ENCODE measurements at places on chromosomes 3 and 15.

DNA sequence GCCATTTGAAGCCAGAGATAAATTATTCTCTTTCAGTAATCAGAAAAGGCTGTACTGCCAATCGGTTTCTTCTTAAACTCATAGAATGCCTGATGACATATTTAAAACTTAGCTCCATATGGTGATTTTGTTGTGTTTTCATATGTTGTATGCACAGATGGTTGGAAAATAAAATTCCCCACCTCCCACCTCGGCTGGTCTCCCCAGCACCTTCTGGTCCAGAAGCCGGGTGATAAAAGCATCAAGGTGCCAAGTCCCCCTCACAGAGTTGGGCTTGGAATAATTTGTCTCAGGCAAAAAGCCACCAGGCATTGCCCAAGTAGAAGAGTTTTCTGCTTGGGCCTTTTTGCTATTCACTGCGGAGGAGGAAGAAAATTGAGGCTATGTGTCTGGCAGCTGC is 18.4 kb downstream of the LARS2 start:
- DNase-seq, result no peak

- DNase-seq, result no peak
Measured at GRCh38 chr15:79811406-79812405, 85.1 kb downstream of the MTHFS start.

GRCh38 chr3:94539937-94540336 is 477.1 kb downstream of the NSUN3 start:
- DNase-seq, result no peak

- no peak for DNase-seq
Measured at GRCh38 chr3:184807549-184807948, 4.4 kb upstream of the VPS8 start.

GRCh38 chr3:188486952-188487351 is 333.0 kb downstream of the LPP start:
- no peak for DNase-seq

DNA sequence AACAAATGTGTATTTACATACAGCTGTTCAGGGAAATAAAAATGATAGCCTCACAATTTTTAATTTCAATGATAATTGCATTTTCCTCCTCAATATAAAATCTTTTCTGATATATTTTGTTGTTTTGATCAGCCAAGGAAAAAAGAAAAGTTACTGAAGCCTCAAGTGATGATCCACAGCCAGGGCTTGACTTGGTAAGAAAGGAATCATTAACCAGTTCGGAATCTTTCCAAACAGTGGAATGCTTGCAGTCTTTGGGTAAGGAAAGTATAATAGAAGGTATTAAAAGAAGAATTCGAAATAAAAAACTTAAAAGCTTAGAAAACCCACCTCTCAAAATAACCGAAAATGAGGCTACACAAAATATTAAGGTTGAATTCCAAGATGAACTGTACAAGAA is 1.0 kb downstream of the TOPAZ1 start:
- no peak for DNase-seq

DNA sequence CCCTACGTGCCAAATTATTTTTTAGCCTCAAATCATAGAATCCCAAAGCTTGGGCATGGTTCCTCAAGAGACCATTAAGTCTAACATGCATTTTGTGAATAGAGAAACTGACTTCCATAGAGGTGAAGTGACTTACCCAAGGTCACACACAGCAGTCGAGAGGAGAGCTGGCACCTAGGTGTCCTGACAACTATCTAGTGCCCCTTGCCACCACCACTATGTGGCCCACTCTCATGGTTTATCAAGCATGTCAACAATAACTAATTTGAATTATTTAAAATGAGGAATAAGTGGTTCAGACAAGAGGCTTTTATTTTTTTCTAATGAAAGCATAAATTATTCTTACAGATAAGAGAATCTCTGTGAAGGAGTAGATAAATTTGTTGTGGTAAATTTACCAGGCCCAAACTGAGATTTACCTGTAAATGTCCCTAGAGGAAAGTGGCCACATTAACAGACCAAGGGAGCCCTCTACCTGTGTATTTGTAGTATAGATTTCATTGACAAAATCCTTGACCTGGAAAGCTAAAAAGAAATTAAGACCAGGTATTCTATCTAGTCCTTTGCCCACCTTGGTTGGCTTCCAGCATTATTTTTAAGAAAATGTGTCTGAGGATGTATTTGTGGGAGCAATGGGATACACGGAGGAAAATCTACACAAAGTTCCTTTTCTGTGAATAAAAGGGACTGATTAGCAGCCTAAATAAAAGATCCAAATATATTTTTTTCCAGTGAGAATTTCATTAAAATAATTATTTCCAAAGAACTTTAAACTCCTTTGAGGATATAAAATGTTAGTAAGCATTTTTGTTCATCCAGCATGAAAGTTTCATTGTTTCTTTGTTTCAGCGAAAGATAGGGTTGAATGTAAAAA is 49.1 kb downstream of the IQCH start:
- DNase-seq, result no peak

- no peak for DNase-seq
Measured at GRCh38 chr3:22225161-22225560, 474.2 kb upstream of the ZNF385D start.

- DNase-seq, result no peak
Measured at GRCh38 chr15:31004220-31004733, 12.8 kb upstream of the MTMR10 start.

- DNase-seq, result no peak
Measured at GRCh38 chr3:181879926-181880325, 168.2 kb downstream of the SOX2 start.

DNA sequence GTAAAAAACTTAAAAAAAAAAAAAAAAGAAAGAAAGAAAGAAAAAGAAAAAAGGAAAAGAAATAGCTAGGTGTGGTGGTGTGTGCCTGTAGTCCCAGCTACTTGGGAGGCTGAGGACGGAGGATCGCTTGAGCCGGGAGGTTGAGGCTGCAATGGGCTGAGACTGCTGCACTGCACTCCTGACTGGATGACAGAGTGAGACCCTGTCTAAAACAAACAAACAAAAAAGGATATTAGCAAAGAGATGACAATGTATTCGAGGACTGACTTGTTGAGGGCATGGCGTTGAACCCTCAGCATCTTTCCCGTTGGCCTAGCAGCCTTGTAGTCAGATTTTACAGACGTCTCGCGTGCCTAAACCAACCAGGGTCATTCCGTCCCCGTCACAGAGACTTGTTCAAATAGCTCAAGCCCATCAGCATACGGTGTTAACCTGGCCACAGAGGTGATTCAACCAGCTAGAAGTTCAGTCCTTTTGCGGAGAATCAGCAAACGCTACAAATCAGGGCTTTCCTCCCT is 528 bp upstream of the NIT2 start:
- DNase-seq, result no peak

DNA sequence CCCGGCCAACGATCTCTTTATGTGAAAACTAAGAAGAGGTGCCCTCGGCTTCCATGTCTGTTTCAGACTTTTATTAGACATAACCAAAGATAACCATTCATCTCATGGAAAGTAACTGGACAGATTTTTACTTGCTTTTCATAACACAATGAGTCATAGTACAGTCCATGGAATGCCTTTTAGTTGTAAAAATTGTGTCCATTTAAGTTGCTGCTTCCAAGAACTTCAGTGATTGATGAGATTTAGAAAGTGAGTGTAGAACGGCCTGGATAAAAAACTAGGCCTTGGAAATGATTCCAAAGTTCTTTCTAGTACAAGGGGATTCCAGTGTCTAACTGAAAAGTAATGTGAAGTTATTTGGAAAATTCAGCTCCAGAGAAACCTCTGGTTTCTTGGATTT is 10.8 kb downstream of the EIF2AK4 start:
- DNase-seq, result no peak

GRCh38 chr3:140510303-140510861 is 167.5 kb upstream of the TRIM42 start:
- DNase-seq, result no peak

DNA sequence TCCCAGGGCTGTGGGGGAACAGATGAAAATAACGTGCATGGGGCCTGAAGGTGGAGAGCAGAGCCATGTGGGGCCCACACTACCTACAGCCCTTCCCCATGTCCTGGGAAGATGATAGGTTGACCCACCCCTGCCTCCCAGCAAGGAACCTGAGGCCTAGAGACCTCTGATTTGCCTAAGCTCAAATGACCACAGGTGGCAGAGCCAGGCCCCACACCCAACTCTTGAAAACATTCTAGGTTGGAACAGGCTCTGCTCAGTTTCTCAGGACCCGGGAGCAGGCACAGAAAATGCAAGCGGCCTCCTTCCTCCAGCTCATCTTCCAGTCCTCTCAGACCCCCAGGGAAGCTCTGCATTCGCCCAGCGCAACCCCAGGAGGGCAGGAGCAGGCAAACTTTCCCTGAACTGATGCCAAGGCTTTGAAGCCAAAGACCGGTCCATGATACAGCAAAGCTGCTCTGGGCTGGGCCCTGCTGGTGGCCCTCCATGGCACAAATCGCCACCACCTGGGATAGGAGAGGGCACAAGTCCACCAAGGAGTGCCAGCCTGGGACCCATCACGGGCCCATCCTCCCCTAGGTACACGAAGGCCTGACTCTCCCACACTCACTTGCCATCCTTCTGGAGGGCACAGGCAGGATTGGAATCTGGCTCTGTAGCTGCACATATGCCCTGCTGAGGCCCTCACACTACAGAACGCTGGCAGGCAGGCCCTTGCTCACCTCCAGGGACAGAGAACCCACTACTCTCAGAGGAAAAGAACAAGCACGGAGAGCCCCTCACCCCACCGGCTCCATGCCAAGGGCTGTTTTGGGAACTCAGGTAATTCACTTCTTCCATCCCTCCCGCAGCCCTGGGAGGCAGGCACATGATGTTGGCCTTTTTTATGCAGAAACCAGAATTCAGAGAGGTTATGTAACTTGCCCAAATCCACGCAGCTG is 51.0 kb upstream of the FURIN start:
- DNase-seq, result no peak

DNA sequence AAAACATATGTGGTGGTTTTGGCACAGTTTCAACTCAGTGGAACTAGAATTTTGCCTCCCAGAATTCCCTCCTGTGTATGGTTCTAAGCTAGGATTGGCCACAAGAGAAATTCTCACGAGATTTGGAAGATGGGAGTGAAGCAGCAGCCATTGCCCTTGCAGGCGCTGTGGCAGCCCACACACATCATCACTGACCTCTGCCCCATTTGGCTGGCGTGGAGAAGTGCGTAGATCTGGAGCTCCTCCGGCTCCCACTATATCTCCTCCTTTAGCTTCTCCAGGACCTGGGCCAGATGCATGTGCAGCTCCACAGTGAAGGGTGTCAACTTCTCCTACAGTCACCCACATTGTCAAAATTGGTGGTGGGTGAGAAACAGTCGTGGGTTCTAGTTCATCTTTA is 199.6 kb downstream of the EFHB start:
- no peak for DNase-seq

DNA sequence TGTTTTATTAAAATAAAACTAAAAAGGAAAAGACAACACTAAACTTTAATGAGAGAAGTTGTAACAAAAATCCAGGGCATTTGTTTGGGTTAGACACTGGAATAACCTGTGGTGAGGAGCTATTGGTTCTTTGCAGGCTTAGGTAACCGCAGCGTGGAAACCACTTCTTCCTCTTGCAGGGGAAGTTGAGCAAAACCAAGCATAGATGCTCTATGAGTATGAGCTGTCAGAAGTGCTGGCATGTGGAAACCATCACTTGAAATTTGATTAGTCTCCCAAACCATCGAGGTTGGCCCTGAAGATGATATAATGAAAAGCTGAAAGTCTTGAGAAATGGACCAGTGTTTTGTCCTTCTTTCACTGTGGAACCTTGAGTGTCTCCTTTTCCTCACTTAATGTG is 127.1 kb upstream of the RBMS3 start:
- no peak for DNase-seq

- no peak for DNase-seq
Measured at GRCh38 chr15:37016231-37016630, 84.1 kb downstream of the MEIS2 start.

- no peak for DNase-seq
Measured at GRCh38 chr15:72992841-72993252, 59.4 kb upstream of the NEO1 start.

DNA sequence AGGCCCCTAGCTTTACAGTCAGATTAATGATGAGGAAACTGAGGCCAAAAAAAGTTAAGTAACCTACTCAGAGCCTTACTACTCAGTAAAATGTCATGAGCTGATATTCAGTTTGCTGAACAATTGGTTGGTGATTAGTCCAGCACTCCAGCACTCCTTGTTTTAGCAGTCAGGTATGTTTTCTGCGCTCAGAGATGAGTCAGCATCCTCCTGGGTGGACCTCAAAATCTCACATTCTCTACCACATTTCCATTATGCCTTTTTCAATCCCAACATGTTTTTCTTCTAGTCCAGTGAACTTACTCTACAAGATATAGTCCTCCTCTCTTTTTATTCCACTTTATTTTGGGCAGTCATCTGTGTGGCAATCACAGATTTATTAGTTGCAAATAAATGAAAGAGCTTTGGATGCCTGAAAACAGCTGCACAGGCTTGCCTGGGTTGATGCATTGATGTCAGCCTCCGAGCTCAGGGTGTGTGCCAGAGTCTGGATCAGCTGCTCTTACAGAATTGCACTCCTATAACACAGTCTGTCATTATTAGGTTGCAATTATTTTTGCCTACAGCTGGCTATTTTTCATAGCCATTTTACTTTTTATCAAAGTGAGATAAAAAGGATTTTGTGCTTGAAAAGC is 133.2 kb downstream of the ARPP21 start:
- no peak for DNase-seq

DNA sequence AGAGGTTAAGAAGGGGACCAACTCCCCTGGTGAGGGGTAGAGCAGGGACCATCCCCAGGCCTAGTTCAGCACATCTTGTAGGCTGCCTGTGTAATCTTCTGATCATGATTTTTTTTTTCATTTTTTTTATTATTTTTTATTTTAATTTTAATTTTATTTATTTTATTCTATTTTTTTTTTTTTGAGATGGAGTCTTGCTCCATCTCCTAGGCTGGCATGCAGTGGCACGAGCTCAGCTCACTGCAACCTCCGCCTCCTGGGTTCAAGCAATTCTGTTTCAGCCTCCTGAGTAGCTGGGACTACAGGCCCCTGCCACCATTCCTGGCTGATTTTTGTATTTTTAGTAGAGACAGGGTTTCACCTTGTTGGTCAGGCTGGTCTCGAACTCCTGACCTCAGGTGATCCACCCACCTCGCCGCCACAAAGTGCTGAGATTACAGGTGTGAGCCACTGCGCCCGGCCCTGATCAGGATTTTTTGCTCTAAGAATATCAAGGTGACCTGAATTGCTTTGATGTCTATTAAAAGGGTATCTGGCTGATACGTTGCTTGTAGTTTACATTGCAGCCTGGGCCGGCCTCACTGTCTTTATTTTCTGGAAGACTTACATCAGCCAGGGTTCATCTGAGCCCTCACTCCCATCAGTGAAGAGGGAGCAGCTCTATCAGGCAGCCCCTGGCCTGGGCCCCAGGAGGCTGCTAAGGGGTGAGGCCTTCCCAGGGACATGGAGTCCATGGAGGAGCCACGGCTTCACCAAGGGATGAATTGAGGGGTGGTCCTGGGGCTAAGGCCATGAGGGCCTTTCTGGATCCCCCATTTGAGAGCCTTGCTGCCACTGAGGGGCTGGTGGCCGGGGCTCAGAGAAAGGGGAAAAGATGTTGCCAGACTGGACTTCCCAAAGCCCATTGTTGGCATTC is 10.7 kb downstream of the SYNM start:
- no peak for DNase-seq

GRCh38 chr15:40081691-40082194 is 26.9 kb downstream of the BMF start:
- DNase-seq, result no peak

- DNase-seq, result no peak
Measured at GRCh38 chr3:55014081-55014480, 86.2 kb upstream of the LRTM1 start.

GRCh38 chr3:76624164-76624563 is 415.7 kb upstream of the ROBO2 start:
- no peak for DNase-seq
